ENCODE measurements at places on chromosomes 16 and 17. TPM values are rescaled to one million over a fixed set of nuclear protein-coding genes. Genes with fewer than 3 reads are reported as not detected.

- no peak for DNase-seq
These were observed 127.9 kb upstream of the CPHXL start for GRCh38 chr16:75854152-75854551.

The SLFN12L gene
- 123 TPM for total RNA-seq

DNA sequence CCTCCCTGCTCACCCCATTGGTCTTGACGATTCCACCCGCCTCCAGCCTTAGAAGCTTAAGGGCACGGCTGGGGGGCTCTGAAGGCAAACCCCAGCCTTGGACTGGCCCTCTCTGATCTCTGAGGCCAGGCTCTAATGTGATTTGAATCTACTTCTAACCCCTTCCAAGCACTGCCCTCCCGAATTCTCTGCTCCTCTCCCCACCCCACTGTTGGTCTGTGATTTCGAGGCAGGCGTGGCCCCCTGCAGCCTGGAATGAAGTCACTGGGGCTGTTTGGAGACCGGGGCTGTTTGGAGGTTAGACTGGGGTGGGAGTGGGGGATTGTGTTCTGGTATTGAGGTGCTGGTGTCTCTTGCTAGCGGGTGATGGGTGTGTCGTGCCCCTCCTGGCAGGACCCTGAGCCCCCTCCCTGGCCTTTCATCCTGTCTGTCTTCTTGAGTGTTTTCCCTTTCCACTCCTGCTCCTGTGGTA is 2.2 kb downstream of the GRB7 start:
- DNase-seq: no peak

GRCh38 chr17:28346746-28347246 is 10.5 kb downstream of the POLDIP2 start:
- no peak for DNase-seq

The WNT9B gene
- total RNA-seq: not detected

DNA sequence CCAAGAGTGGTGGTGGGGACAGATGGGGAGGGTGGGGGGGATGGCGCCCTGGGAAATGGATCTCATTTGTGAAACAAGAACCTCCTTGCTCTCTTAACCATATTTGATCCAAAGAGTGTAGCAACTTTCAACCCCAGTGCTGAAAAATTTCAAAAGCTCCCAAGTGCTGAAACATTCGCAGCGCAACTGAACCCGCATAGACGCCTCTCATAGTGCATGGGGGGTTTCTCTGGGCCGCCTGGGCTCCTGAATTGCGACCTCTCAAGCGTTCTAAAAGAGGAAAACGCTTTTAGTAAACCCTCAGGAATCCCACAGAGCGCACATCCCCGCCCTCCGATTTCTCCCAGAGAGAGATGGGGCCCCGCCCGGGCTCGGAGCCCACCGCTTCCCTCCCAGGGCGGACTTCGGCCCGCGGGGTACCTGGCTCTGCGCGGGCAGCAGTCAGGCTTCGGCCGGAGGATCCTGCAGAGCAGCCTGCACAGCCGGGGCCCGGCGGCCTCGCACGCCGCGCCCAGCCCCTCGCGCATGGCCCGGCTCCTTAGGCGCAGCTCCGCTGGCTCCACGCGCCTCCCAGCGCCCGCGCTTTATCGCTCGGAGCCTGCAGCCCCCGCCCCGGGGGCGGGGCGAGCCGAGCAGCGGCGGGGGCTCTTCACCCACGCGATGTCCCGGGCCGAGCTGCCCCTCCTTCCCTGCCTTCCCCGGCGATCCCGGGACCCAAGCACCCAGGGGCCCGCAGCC is 7.0 kb downstream of the NOS2 start:
- DNase-seq: no peak

The TBX6 gene
- 1.3 TPM for total RNA-seq

- DNase-seq: no peak
These were observed 7.3 kb downstream of the NT5C start for GRCh38 chr17:75124041-75124818.

GRCh38 chr16:70579648-70580630 is 56.3 kb downstream of the SF3B3 start:
- DNase-seq: no peak

DNA sequence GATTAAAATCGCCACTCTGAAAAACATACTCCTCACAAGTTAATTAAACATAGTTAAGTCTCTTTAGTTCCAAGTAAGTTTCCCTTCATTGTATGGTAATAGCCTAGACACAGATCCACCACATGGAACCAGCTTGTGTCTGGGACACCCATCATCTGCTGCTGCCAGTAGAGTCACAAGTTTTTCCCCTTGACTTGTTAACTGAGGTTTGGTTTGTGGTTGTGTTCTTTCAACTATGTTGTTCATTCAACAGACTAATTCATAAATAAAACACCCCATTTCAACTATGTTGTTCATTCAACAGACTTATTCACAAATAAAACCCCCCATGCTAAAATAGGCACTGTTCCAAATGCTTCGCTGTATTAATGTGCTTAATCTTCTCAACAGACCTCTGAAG is 24.4 kb downstream of the YWHAE start:
- DNase-seq: no peak

DNA sequence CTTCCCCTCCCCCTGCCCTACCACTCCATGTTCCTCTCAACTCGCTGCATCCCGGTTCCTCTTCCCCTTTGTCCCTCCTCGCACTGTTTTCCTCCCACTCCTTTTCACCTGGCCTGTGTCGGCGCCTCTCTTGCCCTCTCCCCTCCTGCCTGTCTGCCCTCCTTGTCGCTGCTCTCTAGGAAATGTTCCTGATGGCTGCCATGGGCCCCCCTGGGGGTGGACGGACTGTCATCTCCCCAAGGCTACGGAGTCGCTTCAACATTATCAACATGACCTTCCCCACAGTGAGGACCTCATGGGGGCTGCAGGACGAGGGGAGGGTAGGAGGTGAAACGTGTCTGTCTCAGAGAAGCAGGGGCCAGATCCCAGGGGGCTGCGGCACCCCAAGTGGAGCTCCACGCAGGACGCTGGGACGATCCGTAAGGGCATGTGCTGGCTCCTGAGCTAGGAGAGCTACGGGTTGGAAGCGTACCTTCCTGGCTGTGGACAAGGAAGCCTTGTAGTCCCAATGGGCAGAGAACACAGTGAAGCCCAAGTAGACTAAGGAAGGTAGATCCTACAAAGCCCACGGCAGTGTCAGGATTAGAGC is 39.8 kb upstream of the KDM6B start:
- DNase-seq: no peak

The SOX15 gene
- total RNA-seq: 0.29 TPM

GRCh38 chr17:43976963-43977837 is 23.5 kb upstream of the PYY start:
- no peak for DNase-seq

- DNase-seq: no peak
These were observed 7.8 kb downstream of the MRPL27 start for GRCh38 chr17:50365165-50365564.

- DNase-seq: no peak
These were observed 45.9 kb upstream of the MED13 start for GRCh38 chr17:62110923-62111484.

The WIPF2 gene
- 27.4 TPM for total RNA-seq

The CCDC92B gene
- not detected for total RNA-seq

GRCh38 chr17:34616148-34616547 is 36.8 kb downstream of the TMEM132E start:
- no peak for DNase-seq

The TOM1L1 gene
- not detected for total RNA-seq

The FDXR gene
- total RNA-seq: 29.5 TPM

GRCh38 chr17:37283414-37283961 is 92.3 kb upstream of the C17orf78 start:
- DNase-seq: no peak

The CASKIN2 gene
- 0.68 TPM for total RNA-seq

- no peak for DNase-seq
These were observed 85.6 kb upstream of the TNRC6C start for GRCh38 chr17:77872714-77873499.

DNA sequence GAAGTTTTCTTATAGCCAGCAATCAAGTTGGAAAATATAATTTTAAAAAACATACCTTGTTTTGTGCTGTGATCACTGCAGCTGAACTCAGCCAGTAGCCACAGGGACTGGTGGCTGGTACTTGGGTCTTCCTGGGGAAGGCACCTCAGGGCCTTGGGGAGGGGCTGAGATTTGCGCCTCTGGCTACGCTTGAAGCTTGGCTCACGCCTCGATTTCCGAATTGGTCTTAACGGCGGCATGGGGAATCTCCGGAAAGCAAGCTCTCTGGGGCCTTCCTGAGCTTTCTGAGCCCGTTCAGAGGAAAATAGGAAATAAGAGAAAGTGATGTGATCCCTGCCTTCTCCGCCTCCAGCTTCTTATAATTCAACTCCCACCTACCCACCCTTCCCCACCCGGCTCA is 11.3 kb upstream of the USP7 start:
- DNase-seq: no peak

DNA sequence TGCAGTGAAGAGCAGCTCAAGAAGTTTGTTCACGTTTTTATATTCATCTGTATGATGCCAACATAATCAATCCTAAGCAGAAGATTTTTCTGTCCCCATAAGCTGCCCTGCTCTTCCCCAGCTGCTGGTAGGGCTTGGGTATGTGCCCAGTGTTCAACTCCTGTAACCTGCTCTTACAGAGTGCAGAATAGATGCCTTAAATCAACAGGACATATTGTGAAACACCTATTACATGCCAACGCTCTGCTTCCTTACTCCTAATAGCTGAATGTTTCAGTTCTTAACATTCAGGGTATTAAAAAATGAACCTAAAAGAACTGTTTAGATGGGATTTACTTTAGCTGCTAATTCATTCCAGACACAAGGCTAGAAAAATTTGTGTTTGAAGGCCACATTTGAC is 190.9 kb downstream of the HS3ST3A1 start:
- DNase-seq: no peak

GRCh38 chr16:70684146-70685060 is 1.4 kb downstream of the MTSS2 start:
- DNase-seq: no peak

DNA sequence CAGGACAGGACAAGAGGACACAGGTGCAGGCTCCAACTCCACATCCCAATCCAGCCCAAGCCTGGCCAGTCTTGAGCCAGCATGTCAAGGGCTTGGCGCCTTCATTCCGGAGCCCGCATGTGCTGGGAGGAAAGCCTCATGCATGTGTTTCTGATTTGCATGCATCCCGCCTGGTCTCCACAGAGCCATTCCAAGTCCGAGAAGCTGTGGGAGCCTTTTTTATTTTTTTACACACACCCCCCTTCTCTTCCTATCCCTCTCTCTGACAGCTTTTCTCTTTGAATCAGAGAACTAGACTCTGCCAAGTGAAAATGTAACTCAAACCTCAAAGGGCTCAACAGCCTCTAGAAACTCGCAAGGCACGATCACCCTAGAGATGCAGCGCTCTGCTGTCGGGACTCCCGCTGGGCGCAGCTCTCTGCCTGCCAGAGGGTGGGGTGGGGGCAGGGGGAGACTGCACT is 45.1 kb downstream of the NOG start:
- no peak for DNase-seq

- no peak for DNase-seq
These were observed 17.5 kb downstream of the CACNG3 start for GRCh38 chr16:24273508-24274182.

DNA sequence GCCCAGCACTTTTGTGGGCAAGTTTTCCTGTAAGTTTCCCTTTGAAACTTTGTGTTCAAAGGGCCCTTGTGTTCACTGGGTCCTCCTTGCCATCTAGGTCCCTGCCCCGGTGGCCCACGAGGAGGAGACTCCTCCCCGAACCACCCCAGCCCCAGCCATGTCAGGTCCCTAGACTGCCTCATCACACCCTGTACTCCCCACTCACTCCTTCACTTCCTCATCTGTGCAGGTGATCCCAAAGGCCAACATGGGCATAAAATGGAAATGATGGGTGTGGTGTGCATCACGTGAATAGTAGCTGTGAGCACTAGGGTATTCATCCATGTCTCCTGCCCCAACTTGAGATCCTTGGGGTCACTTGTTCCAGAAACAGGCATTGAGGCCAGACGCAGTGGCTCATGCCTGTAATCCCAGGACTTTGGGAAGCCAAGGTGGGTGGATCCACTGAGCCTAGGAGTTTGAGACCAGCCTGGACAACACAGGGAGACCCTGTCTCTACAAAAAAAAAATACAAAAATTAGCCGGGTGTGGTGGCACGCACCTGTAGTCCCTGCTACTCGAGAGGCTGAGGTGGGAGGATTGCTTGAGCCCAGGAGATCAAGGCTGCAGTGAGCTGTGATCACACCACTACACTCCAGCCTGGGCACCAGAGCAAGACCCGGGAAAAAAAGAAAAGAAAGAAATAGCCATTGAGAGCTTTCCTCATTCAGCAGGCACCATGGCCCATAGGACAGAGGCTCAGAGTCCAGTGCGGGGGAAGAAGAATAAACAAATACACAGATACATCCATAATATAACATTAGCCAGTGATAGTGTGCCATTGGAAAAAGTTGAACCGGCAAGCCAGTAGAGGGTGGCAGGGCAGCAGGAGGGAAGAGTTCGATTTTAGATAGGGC is 74.5 kb downstream of the KATNIP start:
- no peak for DNase-seq

DNA sequence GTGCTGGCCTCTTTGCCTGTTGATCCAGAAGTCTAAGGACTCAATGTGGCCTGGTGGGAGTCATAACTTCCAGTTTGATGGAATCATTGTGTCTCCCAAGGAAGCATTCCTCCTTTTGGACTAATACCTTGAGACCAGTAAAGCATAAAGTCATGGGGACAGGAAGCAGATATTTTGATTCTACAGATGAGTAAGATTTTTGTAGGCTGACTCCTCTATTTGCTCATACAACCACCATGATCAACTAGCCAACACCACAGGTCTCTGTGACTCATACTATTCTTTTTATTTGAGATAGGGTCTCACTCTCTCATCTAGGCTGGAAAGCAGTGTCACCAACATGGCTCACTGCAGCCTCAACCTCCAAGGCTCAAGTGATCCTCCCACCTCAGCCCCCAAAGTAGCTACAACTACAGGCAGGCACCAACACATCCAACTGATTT is 6.2 kb downstream of the MT2A start:
- no peak for DNase-seq
